Fibroblast of skin of back (primary cell): ENCODE measurements at places on chromosomes 11 and 22.
A peak's percentile ranks its signal among the peaks of the same experiment; 100 is the strongest.

DNA sequence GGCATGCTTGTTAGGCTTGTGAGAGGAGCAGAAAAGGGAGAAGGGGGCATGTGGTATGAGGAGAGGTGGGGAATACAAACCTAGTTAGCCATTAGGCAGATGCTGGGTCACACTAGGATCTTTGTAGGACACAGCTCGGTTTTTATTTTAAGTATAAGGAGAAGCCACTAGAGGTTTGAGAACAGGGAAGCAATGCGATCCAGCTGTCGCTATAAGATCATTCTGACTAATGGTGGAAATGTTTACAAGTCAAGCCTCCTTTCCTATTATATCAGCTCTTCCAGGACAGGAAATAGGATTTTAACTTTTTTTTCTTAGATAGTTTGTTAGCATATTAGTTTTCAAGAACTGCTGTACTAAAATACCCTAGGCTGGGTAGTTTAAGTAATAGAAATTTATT lies 609.9 kb downstream of the INSC start:
- no peak for DNase-seq

DNA sequence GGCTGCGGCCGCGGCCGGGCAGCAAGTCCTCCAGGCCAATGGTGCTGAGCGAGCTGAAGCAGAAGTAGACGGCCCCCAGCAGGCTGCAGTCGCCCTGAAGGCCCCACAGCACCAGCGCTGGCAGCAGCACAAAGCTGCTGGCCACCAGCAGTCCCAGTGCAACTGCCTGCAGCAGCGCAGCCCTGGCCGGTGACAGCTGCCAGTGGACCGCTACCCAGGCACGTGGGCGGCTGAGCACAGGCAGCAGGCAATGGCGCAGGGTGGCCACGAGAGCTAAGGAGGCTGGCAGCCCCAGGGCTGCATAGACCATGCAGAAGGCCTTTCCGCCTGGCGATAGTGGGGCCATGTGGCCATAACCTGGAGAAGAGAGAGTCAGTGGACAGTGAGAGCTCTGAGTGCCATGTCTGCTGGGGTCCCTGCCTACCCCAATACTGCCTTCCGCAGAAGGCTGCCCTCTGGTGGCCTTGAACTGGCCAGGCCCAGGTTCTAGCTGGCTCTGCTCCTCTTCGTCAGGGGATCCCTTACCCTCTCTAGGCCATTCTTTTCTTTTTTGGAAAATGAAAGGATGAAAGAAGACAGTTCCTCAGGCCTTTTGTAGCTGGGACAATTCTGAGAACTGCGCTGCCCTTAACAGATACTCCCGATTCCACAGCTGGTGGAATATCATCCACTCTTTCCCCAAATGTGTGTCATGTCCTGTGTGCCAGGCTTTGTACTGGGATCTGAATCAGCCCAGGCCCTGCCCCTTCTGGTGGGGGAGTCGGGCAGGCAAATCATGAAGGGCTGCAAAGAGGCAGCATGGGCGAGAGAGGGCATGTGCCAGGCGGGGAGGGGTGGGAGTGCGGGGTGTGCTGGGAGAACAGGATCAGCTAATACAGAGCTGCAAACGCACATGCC lies 1.8 kb downstream of the KCNK7 start:
- peak; percentile 29 for DNase-seq

GRCh38 chr11:47523490-47524225 lies 29.3 kb downstream of the CELF1 start:
- peak; percentile 85 for DNase-seq

- no peak for DNase-seq
Observed at GRCh38 chr11:61958590-61958989, 8.4 kb downstream of the BEST1 start.
